ENCODE measurements at places on chromosomes 7 and 10.

- DNase-seq = no peak
These were observed 173.1 kb downstream of the PARD3 start for GRCh38 chr10:34641913-34642558.

DNA sequence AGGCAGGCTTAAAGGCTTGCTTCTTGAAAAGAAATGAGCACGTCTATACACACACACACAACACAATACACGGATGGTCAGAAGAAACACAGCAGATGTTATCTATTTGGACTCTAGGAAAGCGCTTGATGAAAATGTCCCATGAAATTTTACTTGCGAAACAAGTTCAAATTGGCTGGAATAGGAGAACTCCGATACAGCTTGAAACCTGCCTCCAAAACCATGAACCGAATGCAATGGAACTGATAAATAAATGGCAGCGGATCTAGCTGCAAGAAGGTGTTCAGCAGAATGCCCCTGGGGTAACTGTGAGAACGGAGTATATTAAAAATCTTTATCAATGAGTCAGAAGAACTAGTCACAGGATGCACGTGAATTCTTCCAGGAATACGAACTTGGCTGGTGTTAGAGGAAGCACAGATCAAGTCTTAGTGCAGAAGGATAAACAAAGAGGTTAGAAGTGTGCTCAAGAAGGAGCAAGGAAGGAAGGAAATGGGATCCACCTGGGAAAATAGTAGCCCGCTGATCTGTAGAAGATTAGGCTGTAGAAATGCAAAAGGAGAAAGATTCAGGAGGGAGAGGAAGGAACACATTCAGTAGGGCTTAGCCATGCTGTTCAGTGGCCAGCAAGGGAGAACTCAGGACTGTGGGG, 142.0 kb upstream of the PRKCQ start:
- no peak for DNase-seq

DNA sequence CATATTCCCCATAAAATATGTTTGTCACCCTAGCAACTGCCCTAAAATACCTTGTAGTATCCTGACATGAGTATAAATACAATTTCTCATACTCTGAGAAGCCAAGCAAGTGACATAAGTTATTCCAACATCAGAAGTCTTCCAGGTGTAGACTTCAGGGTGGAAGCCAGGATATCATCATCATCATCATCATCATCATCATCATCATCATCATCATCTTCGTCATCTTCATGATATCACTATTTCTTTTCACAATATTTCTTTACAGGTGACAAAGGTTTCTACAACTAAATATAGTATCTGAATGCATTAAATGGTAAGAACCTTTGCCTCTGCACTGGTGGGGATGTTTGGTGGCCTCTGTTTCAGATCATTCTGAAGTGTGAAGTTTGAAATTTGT, 10.0 kb upstream of the GPR141 start:
- DNase-seq = no peak

DNA sequence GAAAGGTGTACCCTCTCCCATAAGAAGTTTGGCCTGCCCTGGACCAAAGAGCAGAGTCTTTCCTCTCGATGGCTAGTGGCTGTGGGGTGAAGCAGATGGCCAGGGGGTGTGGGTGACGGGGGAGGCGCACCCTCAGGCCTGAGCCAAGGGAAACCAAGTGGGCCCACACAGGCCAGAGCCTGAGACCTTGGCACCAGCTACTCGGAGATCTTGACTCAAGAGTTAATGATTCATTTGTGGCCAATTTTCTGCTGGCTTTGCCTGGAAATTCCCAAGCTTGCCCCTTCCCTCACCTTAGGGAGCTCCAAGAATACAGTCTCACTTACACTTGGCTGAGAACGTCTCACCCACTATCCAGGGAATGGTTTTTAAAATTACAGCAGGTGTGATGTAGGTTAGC, 42.7 kb downstream of the ZMIZ1 start:
- no peak for DNase-seq

GRCh38 chr7:16357921-16358320, 63.4 kb downstream of the CRPPA start:
- no peak for DNase-seq

- DNase-seq = no peak
These were observed 447.3 kb upstream of the GHITM start for GRCh38 chr10:83691791-83692596.

DNA sequence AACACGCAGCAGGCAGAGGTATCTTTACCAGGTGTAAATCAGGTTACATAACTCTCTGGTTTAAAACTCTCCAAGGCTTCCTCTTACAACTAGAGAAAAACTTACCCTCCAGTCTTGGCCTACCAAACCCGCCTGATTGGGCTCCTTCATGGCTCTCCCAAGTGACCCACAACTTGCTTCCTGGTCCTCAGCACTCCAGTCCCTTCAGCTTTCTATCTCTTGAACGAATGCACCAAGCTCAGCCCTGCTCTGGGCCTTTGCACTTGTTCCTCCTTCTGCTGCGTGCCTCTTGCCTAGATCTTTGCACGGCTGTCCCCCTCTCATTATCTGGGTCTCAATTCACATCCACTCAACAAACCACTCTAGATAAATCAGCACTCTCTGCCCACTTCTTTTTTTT, 32.7 kb upstream of the DLD start:
- DNase-seq = no peak

DNA sequence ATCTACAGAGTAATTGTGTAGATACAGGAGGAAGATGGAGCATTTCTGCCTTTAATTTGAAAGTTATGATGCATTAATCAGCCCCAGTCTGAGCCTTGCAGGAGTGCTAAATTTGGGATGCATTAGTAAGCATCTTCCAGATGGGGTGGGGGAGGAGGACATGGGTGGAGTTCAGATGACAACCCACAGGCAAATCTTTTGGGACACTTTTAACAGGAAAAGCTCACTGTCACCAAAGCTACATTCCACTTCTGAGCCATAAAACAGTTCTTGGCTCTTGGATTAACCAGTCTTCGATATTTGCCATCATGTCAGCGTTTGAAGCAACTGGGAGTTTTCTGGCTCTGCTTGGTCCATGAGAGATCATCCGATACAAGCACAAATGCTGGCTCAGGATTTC, 121.1 kb downstream of the CXCL12 start:
- no peak for DNase-seq

DNA sequence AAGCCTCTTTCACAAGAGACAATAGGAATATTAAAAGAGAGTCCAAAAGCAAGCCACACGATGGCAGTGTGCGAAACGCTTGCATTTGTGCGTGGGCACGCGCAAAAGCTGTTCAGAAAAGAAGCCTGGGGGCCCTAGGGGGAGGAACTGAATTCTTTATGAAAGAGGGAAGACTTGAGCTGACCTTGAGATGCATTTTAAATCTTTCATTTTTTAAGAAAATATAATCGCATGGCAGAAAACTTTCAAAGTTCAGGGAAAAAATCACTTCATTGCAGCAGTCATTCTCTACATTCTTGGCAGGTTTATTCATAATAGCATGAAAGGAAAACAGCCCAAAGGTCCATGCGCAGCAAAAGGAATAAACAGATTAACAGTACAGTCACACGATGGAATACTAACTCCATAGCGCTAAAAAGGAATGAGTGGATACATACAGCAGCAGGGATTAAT, 206.5 kb upstream of the PRKCQ start:
- no peak for DNase-seq

- DNase-seq = no peak
These were observed 117.3 kb upstream of the PCBD1 start for GRCh38 chr10:71005337-71006305.

GRCh38 chr10:16777473-16778370, 39.5 kb downstream of the RSU1 start:
- DNase-seq = peak; percentile 18

DNA sequence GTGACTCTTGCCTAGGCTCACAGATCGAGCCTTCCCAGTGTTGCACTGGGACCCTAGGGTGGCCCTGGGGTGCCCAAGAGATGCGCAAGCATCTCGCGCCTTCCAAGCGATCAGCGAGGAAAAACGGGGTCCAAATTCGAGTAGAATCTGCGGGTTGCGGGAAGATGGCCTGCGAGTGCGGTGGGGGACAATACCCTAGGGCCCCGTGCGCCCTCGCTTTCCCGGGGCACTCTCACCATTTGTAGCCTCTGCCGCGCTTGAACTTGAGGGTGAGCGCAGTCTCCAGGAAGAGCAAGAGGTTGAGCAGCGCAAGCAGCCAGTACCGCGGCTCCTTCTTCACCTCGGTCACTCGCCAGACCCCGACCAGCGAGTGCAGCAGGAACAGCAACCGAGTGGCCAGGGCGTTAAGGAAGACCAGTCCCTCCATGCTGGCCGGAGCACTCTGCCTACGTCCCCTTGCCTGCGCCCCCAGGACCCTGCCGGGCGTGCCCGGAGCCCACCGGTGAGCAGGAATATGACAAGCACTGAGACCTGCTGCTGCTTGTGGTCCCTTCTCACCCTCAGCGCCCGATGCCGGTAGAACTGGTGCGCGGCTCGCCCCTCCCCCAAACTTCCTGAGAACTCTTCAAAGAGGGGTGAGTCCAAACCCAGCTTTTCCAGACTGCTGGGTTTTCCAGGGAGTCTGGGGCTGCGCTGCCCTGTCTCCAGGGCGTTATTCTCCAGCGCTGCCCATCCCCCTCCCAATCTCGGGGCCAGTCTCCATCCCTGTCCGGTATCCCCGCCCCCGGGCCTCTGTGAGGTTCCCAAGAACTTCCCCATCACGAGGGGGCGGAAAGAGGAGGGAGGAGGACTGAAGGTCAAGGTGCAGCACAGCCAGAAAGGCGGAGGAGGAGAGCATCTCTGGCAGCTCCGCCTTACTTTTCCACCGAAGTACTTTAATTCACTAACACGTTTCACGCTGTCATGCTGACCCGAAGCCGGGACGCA, at the start of gene TMEM26:
Gene TMEM26, minus strand, starts transcription at position 727 of the 987 bp plus-strand sequence. Its CDS starts 300 bp downstream, at position 427.
- DNase-seq = no peak

- DNase-seq = no peak
These were observed 91.0 kb downstream of the CDH23 start for GRCh38 chr10:71487726-71488125.

GRCh38 chr10:101311185-101312066, 42.5 kb upstream of the BTRC start:
- DNase-seq = no peak

DNA sequence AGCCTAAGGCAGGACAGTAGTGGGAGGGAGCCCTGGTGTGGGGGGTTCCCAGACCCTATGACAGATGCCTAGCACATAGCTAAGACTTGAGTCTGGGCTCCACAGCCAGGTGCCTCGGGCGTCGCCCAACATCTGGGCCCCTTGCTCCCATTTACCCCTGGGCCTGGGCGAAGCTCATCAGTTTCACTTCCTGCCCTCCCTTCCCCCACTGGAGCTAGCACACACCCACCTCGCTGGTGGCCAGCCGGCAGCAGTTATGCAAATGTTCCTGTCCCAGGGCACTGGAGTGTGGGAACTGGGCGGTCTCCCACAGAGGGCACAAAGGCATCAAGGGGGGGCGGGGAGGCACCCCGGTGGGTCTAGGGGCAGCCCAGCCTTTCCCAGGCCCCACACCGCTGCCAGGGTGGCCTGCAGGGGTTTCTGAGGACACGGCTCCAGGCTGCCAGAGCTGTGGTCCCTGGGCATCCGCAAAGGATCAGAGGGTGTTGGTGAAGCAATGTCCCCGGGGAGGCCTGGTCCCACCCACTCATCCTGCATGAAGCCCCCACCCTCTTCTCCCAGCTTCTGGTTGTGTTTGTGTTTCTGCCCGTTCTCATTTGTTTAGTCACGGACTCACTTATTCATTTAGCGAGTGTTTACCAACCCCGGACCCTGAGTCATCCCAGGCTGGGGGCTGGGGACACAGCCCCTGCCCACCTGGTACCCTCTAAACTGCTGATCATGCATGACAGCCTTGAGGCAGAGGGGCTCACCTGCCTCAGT, 20.4 kb downstream of the SH2B2 start:
- no peak for DNase-seq

DNA sequence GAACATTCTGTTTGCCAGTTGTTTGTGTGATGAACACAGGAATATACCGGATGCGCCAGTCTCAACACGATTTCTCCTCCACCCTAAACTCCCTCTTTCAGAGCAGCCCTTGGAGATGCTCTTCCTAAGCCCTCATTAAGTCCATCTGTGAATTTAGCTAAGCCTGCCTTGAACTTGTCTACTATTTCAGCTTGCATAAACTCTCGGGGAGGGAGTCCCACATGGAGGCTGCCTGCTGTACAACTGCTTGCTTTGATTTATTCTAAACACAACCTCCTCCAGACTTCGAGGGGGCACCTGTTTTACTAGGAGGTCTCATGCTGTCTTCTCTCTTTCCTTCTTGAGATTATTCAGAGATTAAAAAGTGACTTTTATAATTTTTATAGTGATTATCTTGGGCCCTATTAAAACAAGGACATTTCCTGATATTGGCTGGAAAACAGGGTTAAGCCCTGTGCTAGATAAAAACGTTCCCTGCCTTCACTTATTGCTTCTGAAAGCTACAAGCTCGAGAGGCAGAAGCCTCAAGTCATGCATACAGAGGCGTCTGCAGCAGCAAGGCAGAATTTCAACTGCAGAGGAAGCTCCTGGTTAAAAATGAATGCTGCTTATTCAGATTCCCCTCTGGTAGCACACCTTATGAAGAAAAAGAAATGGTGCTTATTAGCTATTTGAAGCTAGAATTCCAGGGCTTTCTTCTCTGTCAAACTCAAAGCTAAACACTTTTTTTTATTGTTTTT, 174.3 kb downstream of the FANK1 start:
- DNase-seq = no peak

GRCh38 chr7:142130267-142130666, 18.7 kb downstream of the MGAM2 start:
- no peak for DNase-seq

- DNase-seq = no peak
These were observed 153.4 kb downstream of the BICC1 start for GRCh38 chr10:58666024-58666423.

DNA sequence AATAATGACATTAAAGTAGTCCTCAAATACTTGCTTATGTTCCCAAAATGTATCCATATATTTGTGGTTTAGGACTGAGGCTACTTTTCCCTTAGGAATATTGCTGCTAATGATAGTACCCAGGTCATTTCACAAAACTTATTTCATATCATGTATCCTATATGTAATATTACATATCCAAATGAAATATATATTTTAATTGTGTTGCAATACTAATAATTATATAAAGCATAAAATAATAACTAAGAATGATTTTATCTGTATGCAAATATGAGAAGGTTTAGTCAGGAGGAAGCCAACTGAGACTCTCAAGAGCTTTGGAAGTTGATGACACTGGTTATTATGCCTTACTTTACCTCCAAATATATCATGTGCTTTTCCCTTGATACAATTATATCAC, 231.5 kb upstream of the KLF14 start:
- DNase-seq = no peak
